Pons (tissue), 1 donor: ENCODE measurements at places on chromosomes 3 and 15.

GRCh38 chr3:59925946-59926345 is 876.1 kb upstream of the CFAP20DC start:
- no peak for DNase-seq

DNA sequence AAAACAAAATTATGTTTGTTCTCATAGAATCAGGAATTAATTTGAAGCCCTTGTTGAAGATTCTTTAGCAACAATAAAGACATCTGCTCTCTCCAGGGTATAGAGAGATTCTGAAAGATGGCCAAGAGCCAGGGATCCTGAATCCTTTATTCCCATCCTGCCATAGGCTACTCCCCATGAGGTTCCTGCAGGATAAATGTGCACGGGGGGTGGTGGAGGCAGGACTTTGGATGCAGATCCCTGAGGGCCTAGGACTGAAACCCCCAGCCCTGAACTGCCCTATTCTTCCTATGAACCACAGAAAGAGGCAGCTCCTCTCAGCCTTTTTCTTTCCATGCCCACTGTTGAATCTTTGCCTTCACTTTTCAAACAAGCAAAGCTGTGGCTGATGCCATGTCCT is 17.1 kb downstream of the TMEM108 start:
- DNase-seq: no peak

DNA sequence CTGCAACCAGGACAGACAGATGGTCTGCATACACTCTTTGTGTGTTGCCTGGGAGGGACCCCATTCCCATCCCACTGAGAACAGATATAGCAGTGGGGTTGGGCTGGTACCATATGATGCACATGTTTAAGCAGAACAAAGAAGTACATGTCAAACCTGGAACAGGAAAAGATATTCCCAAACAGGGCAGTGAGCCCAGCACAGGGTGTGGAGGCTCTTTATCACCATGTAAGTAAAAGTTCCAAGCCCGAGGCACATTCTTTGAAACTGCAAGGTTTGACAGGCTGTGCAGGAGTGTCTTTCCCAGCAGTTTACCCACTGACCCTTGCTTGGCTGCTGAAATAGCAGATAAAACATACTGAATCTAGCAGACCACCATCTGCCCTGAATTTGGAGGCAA is 5.3 kb upstream of the ZNF445 start:
- no peak for DNase-seq

DNA sequence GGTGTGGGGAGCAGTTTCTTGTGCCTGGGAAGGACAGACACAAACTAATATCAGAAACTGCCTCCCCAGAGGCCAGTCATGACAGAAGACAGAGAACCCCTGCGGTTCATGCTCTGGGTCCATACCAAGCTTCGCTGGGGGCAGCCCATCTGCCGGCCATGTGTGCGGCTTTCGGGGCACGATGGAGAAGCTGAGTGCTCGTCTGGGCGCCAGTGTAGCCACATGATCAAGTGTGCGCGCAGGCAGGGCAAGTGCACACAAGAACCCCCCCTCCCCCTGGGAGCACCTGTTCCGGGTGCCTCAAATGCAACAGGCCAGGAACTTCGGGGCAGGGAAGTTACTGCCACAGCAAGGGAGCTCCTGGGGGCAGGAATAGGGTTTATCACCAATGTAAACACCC is 1.8 kb downstream of the ADAMTS17 start:
- DNase-seq: no peak

DNA sequence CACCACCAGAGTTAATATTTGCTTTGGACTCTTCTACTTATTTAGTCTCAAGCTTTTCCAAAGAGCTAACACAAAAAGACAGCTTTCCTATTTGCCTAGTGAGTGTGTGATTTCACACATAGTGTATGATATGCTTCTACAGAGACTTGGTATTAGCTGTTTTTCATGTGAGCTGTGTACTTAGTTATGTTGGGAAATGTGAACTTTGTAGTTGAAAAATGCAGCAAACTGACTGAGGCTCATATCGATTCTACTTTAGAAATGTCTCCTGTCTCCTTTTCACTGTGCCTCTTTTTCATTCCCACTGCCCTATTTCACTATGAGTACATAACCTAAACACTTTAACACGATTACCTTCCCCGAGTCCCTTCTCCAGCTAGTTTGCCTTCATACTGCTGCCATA is 136.5 kb downstream of the ALCAM start:
- DNase-seq: no peak

DNA sequence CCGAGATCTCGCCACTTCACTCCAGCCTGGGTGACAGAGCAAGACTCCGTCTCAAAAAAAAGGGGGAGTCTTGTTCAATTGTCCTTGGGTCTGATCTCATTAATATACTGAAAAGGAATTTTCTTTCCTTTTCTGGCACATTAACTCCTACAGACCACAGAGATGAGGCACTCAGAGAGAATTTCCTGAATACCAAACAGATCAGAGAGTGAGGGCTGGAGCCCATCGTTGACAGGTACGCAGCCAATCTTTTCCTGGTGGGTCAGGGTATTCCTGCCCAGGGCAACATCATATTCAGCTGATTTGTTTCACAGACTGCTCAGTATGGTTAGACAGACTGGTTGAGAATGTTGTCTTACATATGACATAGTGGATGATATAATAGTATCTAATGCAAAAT is 82.8 kb upstream of the TNFSF10 start:
- DNase-seq: no peak

GRCh38 chr15:57183614-57184344 is 192.5 kb upstream of the CGNL1 start:
- DNase-seq: no peak

DNA sequence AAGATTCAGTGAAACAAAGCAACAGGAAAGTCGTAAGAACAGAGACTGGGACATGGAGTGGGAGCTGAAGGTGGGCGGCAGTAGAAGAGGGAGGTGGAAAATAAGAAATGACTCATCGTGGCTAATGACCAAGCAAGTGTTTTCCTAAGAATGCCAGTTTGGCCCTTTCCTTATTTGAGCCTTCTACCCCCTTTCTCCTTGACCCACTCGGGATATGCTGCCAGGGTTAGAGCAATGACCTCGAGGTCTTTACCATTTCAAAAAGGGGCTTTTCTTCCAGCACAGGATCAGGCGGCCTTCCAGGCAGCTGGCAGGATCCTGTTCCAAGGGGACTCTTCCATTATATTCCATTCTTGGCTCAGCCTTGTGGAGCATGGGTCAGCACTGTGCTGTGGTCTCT is 241.1 kb downstream of the RYR3 start:
- peak; percentile 36 for DNase-seq

DNA sequence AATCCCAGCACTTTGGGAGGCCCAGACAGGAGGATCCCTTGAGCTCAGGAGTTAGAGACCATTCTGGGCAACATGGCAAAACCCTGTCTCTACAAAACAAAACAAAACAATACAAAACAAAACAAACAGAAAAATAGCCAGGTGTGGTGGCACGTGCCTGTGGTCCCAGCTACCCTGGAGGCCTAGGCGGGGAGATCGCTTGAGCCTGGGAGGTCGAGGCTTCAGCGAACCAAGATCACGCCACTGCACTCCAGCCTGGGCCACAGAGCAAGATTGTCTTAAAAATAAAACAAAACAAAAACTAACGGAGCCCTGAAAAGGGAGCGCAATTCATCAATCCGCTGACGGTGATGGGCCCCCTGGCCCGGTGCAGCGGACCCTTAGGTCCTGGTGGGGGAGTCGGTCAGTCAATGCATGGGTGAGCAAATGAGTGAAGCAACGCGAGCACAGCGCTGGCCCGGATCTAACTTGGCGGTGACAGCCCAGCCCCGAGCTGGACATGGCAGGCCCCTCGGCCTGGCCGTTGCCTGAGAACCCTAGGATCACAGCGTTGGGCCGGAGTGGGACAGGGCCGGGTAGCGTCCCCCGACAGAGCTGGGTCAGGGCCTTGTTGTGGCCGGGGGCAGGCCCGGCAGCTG is 52.4 kb upstream of the BLM start:
- DNase-seq: no peak

DNA sequence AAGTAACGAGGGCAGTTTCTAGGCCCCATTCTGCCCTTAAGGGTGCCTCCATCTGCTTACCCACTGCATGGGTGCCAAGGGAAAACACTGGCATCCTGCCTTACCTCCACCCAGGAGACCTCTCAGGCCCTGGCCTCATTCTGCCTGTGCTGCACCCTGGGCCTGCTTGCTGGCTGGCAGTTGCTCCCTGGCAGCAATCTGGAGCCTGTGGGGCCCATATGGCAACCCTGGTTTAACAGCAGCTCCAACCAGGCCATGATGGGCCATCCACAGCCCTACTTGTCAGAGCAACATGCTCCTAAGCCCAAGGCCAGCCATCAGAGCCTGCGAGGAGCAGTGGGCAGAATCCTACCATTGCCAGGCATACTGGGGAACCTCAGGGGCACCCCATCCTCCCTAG is 3.7 kb downstream of the C3orf18 start:
- no peak for DNase-seq

GRCh38 chr3:128787256-128788253 is 61.6 kb downstream of the RAB7A start:
- no peak for DNase-seq

DNA sequence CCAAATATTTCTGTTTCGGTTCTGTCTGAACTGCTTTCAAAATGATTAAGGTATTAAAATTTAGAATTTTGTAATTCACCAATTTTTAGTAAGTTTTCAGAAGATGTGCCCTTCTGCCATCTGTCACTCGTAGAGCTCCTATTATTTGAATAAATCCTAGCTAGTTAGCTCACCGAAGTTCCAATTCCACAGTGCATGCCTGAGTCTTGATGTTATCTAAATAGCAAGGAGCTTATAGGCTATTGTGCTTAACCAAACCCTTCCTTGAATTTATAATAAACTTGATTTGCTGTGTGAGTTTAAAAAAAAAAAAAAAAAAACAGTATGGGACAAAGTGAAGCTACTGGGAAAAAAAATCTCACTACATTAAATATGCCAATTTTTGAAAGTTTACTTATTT is 18.7 kb downstream of the ATP13A3 start:
- no peak for DNase-seq
